ENCODE measurements at places on chromosomes 16 and 17. TPM values are rescaled to one million over a fixed set of nuclear protein-coding genes. Genes with fewer than 3 reads are reported as not detected.

DNA sequence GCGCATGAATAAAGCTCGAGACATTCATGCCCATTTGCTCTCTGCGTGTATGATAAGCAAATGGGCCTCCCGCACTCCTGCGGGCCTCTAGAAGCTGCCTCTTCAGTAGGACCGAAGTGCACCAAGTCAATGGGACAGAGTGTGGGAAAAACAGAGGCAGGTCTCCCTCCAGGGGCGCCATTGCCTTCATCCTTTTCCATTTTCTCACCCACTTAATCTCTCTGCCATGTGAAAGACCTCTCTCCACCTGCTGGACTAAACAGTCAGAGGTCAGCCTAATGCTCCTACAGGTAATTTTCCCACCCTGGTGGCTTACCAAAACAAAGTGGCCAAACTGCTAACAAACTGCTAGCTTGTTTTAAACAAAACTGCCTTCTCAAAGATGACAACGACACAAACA is 210.9 kb downstream of the ZFHX3 start:
- no peak for DNase-seq

GRCh38 chr17:64061178-64061898 is 40.9 kb upstream of the ICAM2 start:
- no peak for DNase-seq

The FOXC2 gene
- total RNA-seq, result 0.17 TPM

The FOXF1 gene
- 0.16 TPM for total RNA-seq

DNA sequence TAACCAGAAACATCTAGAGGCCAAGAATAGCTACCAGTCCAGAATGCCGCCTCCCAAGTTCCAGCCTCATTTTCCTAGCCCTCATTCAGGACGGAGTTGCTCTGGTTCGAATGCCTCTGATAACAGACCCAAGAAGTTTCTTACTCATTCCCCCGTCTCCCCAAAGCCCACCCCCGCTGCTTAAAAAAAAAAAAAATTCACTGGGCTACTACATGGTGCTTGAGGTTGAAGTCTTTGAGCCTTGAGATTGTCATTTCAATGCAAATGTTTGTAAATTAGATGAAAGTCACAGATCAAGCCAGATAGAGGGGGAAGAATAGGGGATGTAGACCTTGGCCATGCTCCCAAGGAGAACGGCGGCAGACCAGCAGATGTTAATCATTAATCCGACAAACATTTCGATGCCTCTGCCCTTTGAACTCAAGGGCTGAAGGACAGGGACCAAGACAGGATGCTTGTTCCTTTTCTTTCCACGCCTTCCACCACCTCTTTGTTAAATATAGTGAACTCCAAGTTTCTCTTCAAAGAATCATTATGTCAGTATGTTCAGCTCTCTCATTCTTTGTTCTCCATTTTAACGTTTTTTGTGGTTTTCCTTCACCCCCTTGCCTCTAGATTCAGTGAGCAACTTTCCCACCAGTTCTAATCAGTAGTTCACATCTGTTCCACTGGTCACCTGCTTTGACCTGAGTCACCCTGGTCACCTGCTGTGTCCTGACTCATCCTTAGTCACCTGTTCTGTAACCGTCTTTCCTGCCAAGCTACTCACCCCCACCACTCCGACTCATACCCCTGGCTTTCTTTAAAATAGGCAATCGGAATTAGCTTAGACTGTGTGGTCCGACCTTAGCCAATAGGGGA is 190.3 kb downstream of the CPPED1 start:
- no peak for DNase-seq

GRCh38 chr16:57347858-57348257 is 10.7 kb upstream of the CCL22 start:
- DNase-seq, result no peak

The PRKCB gene
- total RNA-seq, result 0.19 TPM

The GLIS2 gene
- 5.5 TPM for total RNA-seq

- no peak for DNase-seq
Measured at GRCh38 chr17:34682305-34682704, 102.9 kb downstream of the TMEM132E start.

GRCh38 chr17:7560172-7561027 is 1.3 kb upstream of the SENP3 start:
- peak; percentile 84 for DNase-seq

GRCh38 chr16:20364051-20364450 is 11.5 kb upstream of the UMOD start:
- DNase-seq, result peak; percentile 31

GRCh38 chr16:58563235-58563634 is 47.9 kb downstream of the SETD6 start:
- no peak for DNase-seq

DNA sequence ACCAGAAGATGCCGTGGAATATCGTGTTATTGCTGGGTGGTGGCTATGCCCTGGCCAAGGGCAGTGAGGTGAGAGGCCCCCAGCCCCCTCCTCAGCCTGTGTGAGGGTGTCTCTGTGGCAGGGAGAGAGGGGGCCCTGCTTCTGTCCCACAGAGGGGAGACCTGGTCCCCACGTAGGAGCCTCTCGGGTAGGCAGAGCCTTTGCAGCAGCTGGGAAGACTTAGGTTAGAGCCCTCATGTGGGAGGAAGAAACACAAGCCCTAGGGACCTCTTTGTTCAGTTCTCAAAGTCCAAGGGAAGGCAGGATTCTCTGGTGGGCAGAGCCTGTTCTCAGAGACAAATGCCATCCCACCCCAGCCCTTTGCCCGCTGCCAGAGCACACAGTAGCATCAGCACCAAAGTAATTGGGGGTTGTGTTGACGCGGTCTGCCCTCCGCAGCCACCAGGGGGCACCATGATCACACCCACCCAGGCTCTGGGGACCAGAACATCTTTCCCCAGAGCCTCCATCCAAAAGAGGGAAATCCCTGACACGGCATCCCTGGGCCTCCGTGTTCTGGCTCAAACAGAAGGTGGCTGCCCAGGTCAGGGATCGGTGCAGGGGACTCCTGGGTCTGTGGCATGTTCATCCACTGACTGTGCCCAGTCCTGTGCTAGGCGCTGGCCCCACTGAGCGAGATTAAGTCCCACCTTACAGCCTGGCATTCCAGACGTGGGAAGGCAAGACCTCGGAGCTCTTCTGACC is 11.5 kb upstream of the FOXN1 start:
- DNase-seq, result peak; percentile 83

DNA sequence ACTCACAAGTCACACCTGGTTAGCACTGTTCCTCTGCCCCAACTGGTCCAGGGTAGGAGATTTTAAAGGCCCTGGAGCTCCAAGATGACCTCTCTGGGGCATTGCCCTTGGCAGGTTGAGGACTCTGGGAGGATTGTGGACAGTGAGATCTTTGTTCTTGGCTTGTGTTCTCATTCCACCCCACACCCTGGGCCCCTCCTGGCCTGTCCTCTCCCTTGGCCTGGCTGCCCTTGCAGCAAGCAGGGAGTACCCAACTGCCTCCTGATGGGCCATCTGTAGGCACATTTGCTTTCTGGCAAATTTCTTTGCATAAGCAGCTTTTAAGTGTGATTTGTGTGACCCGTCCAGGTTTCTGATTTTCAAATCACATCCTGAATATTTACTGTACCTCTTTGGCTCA is 239.6 kb downstream of the UTP18 start:
- DNase-seq, result no peak

DNA sequence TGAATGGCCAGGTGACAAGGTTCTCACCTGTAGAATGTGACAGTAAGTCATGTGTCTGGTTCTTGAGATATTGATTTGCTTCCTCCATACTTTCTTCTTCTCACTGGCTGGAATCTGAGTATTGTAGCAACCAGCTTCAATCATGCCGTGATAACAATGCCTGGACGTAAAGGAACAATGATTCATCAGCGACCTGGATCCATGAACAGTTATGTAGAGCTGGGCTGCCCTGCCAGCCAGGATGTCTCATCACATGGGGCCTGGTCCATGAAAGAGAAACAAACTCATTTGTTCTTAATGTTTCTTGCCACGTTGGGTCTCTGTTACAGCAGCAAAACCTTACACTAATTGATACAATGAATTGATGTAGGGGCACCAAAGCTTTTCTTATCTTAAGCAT is 627.2 kb downstream of the TOX3 start:
- DNase-seq, result no peak

- no peak for DNase-seq
Measured at GRCh38 chr16:88617268-88618031, 20.9 kb upstream of the IL17C start.

The AURKB gene
- total RNA-seq, result not detected

GRCh38 chr17:58059141-58059540 is 24.1 kb upstream of the DYNLL2 start:
- DNase-seq, result no peak

GRCh38 chr17:16953347-16953746 is 18.6 kb downstream of the TNFRSF13B start:
- DNase-seq, result no peak

DNA sequence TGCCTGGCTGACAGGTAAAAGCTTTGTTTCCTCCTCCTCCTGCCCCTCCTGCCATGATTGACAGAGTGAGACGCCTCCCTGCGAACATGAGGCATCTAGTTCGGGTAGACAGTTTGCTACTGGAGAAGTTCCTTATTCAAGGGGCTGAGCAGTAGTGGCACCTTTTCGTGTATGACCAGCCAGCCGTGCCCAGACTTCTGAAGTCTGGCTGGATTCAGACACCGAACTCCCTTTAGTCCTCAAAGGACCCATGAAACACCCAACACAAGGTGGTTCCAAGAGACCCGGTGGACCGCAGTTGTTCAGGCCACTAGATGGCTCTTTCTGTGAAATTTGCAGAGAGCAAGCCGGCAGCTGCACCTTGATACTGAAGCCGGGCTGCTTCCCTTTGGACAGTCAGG is 192.8 kb downstream of the XYLT1 start:
- no peak for DNase-seq

DNA sequence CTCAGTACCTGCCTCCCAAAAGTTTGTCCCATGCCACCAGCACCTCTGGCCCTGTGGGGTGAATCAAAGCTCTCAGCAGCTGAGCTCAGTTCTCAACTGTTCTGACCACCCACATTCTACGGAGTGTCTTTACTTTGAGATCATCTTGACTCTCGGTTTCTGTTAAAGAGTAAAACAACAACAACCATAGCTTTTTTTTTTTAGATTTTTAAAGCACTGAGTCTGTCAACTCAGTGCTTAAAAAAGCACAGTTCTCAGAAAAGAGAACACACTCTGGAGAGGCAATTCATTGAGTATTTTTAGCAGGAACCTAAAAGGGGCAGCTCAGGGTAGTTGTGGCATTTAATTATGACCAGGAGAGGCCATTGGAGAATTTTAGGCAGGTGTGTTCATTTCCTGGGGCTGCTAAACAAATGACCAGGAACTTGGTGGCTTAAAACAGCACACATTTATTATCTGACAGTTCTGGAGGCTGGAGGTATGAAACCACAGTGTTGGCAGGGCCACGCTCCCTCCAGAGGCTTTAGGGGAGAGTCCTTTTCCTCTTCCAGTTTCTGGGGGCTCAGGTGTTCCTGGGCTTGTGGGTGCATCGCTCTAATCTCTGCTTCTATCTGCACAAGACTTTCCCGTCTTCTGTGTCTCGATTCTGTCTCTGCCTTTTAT is 6.7 kb upstream of the WFIKKN2 start:
- DNase-seq, result no peak

The CA4 gene
- 7.5 TPM for total RNA-seq

The CEP295NL gene
- total RNA-seq, result 5.1 TPM

The TBC1D28 gene
- total RNA-seq, result not detected

The C16orf95 gene
- total RNA-seq, result 1.8 TPM

- DNase-seq, result no peak
Measured at GRCh38 chr17:8724451-8724850, 20.2 kb downstream of the CCDC42 start.

- peak; percentile 88 for DNase-seq
Measured at GRCh38 chr16:84925092-84925772, 86.1 kb downstream of the ZDHHC7 start.

DNA sequence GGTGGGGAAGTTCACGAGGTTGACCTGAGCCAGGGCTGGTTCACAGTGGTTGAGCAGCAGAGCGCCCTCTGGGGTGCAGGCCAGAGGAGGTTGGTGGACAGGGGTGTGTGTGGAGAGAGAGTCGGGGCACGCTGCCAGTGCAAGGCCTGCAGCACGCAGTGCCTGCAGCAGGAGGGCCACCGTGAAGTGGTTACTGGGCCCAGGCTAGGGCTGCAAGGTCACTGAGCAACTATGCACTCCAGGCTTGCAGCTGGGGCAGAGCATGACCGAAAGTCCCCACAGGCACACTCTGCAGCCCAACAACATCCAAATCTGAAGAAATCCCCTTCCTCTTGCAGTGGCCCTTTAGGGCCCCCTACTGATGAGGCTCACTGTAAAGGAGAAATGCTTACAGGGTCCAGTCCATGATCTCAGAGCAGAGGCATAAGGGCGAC is 89.1 kb upstream of the NOL11 start:
- DNase-seq, result peak; percentile 32

DNA sequence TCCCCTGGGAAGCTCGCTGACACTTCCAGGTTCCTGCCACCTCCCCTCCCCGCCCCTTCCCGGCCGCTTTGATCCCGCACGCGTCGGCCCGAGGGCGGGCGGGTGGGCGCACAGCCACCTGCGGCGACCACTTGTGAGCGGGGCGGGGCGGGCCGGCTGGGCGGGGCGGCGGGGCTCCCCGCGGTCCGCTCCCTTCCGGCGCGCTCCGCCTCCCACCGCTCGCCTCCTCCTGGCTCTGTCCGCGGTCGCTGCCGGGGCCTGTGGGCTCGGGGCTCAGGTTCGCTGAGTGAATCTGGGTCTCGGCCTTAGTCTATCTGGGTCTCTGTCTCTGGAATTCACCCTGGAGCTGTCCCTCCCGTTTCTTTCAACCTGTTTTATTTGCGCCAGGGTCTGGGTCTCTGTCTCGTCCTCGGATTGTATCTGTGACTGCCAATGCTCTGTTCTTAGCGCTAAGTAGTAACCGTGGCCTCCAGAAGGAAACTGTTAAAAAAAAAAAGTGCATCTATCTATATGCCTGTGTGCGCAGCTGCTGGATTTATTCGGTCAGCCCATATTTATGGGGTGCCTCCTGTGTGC is 2.7 kb upstream of the HES7 start:
- peak; percentile 81 for DNase-seq

GRCh38 chr17:32913593-32913992 is 14.4 kb upstream of the TMEM98 start:
- no peak for DNase-seq

The SEZ6 gene
- total RNA-seq, result 0.56 TPM

DNA sequence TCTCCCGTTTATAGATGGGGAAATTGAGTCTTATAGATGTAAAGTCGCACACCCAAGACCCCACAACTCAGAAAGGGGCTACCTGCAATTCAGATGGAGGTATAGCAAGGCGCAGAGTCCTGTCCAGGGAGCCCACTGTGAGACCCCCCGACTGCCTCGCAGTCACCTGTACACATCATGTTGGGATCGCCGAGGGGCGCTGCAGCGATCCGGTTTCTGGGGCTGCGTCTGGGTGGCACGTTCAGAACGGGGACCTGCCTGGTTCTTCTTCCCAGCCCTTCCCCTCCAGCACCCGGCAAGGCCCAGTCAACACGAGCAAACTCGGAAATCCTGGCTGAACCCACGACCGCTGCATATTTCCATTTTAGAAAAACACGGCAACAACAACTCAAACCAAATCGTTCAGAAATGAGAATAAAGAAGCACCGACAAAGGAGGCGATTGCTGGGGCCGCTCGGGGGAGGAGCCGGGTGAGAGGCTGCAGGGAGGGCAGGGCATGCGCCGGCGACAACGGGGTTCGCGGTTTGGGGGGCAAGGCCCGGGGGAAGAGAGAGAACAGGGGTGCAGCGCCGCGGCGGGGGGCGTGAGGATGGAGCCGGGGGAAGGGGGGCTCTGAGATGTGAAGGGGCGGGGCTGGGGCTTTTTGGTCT is 643 bp downstream of the HSDL1 start:
- DNase-seq, result peak; percentile 16

- DNase-seq, result no peak
Measured at GRCh38 chr16:17321824-17322223, 148.9 kb downstream of the XYLT1 start.
